ENCODE measurements at places on chromosomes 3 and 15.

- DNase-seq, result no peak
Measured at GRCh38 chr3:48552111-48552951, 4.3 kb downstream of the PFKFB4 start.

GRCh38 chr15:60801395-60801794, 322.5 kb upstream of the ICE2 start:
- no peak for DNase-seq

GRCh38 chr3:111338059-111338698, 203.8 kb upstream of the CD96 start:
- peak; percentile 61 for DNase-seq

- no peak for DNase-seq
Measured at GRCh38 chr3:146493761-146494160, 24.4 kb upstream of the PLSCR2 start.

- no peak for DNase-seq
Measured at GRCh38 chr3:151638555-151639417, 94.9 kb upstream of the AADACL2 start.

- no peak for DNase-seq
Measured at GRCh38 chr15:80559320-80559693, 135.8 kb upstream of the ABHD17C start.

DNA sequence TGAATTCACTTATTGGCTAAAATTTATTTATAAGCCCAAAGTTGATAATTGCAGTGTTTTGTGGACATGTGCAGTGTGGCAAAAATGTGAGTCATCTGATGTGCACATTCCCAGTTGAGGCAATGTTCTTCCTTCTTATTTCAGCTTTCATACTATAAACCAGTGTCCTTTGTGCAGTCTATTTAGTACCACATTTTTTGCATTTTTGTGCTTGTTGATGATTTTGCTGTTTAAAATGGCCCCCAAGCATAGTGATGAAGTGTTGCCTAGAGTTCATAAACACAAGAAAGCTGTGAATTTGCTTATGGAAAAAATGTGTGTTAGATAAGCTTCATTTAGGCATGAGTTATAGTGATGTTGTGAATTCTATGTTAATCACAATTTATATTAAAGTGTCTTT, 19.4 kb upstream of the IL20RB start:
- no peak for DNase-seq

- no peak for DNase-seq
Measured at GRCh38 chr3:193843474-193844301, 250.7 kb downstream of the OPA1 start.

GRCh38 chr3:20935791-20936190, 749.8 kb upstream of the SGO1 start:
- no peak for DNase-seq

GRCh38 chr3:98977520-98977919, 76.0 kb upstream of the DCBLD2 start:
- no peak for DNase-seq

- DNase-seq, result no peak
Measured at GRCh38 chr15:47442371-47442770, 274.9 kb upstream of the SEMA6D start.

DNA sequence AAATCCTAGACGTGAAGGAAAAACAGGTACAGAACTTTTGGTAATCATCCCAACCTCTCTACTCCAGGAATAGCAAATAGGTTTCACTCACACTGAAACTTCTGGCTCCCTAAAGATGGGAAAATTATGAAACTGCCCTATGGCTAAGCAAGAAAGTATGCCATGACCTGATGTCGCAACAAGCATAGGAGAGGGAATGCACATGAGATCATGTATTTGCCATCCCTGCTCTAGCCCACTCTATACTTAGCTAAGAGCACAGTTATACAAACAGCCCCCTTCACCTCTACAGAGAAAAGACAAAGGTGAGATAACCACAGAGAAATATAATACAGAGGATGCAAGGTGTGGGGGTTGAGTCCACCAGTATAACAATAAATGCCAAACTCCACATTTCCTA, 102.7 kb downstream of the TBC1D5 start:
- no peak for DNase-seq

DNA sequence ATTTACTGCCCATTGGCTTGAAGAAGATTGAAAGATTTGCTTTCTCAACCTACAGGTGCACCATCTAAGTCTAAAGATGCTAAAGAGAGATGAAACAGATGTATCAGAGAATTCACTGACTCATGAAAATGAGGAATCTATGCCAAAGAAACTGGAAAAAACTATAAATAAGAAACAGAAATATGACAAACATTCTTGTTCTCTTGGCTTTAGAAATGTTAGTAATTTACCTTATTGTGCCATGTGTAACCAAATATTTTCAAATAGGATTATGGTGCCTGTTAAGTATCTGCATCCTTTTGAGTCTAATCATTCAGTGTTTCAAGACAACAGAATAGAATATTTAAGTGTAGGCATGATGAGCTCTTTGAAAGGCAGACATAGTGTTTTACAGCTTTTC, 271.5 kb downstream of the MEX3B start:
- DNase-seq, result no peak

DNA sequence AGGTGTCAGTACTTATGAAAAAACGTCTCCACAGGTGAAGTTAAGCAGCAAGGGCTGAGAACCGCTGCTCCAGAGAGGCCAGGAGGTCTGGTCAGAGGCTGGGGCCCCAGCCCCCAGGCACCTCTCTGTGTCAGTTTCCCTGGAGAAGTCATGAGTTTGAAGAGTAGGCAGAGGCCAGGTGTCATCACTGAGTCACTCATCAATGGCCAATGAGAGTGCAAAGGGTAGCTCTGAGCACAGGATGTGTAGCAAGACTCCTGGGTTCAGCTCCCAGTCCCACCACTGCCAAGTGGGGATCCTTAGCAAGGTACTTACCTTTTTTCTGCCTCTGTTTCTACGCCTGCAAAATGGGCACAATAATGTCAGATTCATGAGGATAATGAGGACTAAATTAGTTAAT, 47.9 kb downstream of the CORO2B start:
- no peak for DNase-seq

- peak; percentile 67 for DNase-seq
Measured at GRCh38 chr3:150227839-150228238, 180.3 kb upstream of the TSC22D2 start.

GRCh38 chr3:48118322-48118721, 69.9 kb downstream of the CDC25A start:
- DNase-seq, result no peak

GRCh38 chr3:46895204-46895660, 17.7 kb downstream of the PTH1R start:
- DNase-seq, result peak; percentile 54

DNA sequence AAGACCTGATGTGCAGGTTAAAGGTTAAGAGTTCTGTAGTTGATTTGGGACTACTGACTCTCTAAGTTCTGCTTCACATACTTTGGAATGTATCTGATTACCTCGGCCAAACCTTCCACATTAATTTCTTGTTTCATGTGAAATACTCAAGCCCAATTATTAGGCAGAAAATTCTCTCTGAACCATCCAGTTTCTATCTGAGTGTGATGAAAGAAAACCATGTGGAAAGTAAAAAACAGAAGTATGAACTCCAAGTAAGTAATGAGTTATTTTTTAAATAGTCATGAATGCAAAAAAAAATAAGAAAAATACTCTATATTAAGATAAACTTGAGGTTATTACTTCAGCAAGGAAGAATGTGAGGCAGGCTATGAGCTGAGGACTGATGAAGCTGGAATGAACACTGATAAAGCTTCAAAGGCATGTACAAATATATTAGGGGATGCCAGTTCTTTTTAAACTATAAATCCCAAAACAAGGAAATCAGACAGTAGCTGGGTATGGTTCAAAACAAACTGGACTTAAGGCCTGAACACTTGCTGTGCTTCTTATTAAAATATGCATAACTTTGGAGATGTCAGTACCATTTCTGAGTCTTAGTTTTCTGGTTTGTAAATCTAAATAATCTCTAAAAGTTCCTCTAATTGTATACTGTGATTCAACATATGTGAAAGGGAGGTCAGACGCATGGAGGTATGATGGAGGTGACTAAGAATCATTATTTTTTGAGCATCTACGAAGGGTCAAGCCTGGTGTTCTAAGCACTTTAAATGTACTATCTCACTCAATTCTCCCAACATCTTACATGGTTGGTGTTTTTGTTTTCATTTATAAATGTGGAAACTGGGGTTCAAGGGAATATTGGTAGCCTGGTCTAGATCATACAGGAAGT, 59.6 kb downstream of the COL6A6 start:
- no peak for DNase-seq

DNA sequence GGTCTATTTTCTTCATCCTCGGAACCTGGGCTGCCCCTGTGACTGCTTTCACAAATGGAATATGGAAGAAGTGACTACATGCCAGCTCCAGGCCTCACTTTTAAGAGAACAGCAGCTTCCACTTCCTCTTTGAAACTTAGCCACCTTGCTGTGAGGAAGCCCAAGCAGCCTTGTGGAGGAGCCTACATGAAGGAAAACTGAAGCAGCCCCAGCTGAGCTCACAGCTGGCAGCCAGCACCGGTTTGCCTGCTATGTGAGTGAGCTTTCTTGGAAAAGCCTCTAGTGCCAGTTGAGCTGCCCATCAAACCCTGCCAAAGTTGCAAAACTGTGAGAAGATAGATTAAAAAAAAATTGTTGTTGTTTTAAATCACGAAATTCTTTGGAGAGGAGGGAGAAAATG, 498.0 kb upstream of the PROK2 start:
- DNase-seq, result no peak

DNA sequence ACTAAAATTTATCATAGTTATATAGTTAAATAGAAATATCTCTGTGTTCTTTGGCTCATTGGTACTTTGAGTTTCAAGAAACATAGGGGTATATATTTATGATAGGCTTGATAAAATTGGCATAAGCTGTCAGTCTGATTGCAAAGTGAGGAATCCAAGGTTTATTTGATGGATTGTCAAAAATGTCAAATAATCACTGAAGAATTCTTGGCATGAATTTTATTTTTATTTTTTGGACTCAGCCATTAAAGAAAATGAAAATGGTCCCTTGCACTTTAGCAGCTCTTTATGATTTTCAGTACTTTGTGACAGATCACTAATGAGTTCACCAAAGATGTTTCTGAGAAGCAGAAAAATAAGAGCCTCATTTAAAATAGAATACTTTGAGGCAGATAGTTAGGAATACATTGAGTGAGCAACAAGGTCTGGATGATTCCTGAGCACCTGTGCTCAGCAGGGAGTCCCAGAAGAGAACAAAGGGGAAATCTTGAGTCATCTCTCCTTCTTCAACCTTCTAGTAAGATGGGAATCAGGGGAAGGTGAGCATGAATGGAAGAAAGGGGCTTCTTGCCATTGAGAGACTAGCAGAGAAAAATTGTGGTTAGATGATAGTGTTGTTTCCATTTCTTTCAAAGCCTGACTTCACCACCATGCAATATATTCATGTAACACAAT, 85.3 kb upstream of the VEPH1 start:
- DNase-seq, result no peak

GRCh38 chr3:10672422-10672821, 143.6 kb upstream of the SLC6A11 start:
- DNase-seq, result no peak
